ENCODE measurements at places on chromosomes 16 and 17.

- DNase-seq: no peak
Observed at GRCh38 chr16:49833796-49834530, 21.9 kb downstream of the ZNF423 start.

- peak; percentile 89 for DNase-seq
Observed at GRCh38 chr17:32877164-32877764, 340 bp upstream of the MYO1D start.

- no peak for DNase-seq
Observed at GRCh38 chr17:41519501-41520224, 973 bp upstream of the KRT15 start.

- DNase-seq: no peak
Observed at GRCh38 chr16:51151435-51151960, 428 bp upstream of the SALL1 start.

DNA sequence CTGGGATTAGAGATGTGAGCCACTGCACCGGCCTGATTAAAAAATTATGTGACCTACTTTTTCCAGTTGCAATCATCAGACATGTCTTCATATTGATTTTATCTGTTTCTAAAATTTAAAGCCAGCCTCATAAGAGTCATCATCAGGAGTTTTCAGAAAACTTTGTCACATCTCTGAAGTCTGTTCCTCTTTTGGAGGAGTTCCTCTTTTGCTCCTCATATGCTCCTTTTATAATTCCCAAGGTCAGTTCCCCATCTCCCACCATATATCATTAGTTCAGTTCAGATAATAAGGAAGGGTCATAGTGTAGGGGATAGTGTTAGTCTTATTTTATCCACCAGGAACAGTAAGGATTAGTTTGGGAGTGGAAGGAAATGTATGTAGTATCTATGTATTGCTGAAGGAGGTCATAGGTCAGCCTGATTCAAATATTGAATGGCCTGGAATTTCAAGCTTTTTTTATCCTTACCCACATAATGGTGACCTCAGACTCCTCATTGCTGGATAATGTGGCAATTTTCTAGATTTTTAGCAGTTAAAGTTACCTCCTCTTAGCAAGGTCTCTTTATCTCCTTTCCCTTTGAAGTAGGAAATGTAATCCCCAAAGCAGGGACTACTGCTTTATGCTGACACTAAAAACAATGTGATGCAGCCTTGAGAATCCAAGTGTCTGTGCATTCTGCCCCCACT lies 13.8 kb upstream of the DUSP14 start:
- DNase-seq: no peak

GRCh38 chr17:7046127-7046724 lies 2.3 kb upstream of the SLC16A11 start:
- no peak for DNase-seq

- no peak for DNase-seq
Observed at GRCh38 chr17:18322522-18322921, 7.4 kb downstream of the SMCR8 start.

- no peak for DNase-seq
Observed at GRCh38 chr16:88669980-88670379, 7.1 kb upstream of the MVD start.

DNA sequence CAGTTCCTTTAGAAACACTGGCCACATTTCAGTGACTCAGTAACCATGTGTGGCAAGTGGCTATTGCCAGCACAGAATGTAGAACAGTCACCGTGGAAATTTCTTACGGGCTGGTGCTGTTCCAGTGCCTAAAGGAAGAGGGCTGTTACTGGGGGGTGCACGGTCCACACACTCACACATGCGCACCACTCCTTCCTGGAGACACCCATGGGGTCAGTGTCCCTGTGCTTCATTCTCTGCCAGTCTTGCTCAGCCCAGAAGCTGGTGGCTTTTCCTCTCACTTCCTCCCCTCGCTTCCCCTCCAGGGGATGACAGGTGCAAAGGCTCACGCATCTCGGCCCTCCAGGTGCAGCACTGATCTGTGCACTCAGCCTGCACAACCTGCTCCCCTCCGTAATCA lies 115.6 kb downstream of the CCDC182 start:
- no peak for DNase-seq

- no peak for DNase-seq
Observed at GRCh38 chr16:26727848-26728247, 338.9 kb upstream of the C16orf82 start.

DNA sequence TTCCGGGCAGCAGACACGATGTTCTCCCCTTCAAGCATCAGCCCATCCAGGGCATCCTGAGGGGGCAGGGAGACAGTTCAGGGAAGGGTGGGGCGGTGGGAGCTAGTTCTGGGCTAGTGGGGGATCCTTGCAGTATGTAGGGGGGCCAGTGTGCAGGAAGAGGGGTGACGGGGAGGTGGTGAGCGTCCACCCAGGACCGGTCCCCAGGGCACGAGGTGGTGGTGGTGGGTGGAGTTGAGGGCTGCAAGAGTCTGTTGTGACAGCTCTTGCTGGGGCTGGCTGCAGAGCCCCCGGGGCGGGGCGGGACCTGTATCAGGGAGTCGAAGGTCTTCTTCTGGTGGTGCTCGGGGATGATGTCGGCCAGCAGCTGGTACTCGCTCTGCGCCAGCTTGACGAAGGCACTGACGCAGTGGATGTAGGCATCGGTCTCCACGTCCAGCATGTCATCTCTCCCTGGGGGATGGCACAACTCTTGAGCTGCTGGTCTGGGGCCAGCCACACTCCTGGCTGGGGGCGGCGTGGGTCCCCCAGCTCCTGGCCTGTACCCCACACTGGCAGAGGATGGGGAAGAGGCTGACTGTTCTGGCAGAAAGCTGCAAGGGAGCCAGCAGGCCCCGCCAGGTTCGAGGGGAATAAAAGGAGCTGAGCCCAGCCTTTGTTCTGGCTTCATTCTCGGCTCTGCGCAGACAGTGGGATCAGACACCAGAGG lies 10.0 kb downstream of the ZACN start:
- DNase-seq: no peak

DNA sequence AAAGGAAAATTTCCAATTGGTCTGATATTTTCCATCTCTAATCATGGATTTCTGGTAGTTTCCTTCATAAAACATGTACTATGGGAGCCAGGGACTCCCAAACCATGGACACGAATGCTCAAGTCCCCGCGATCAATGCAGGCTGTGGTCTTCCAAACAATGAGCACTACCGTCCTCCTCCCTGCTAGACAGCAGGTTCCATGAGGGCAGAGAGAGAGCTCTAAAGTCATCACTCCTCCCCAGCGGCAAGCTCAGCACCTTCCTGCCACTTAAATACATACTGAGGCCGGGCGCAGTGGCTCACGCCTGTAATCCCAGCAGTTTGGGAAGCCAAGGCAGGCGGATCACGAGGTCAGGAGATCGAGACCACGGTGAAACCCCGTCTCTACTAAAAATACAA lies 31.1 kb downstream of the ARHGAP17 start:
- no peak for DNase-seq

DNA sequence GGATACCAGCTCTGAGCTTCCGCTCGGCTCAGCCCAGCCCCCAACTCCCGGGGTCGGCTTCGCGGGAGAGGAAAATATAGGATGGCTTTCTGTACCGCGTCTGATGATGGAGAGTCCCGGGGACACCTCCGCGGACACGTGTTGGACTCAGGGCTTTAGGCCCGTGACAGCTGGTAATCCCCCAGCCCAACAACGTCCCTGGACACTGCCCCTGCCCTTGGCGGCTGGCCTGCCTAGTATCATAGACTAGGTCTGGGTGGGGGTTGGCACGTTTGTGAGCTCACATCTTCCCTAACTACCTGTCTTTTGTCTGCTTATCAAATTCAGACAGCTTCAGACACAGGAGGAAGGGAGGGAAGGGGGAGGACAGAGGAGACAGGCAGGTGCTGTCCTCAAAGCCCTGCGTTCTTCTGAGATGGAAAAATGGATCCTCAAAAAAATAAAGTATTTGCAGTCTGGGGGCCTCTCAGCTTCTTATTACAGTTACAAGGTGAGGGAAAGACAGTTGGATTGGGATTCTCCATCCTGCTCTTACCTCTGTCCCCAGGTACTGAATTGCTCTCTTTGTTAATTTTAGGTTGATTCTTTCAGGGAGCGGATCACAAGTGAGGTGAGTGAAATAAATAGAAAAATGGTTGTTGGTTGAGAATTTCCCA lies 698 bp downstream of the PSME3 start:
- no peak for DNase-seq

- no peak for DNase-seq
Observed at GRCh38 chr16:31093132-31093703, 1.4 kb downstream of the VKORC1 start.

DNA sequence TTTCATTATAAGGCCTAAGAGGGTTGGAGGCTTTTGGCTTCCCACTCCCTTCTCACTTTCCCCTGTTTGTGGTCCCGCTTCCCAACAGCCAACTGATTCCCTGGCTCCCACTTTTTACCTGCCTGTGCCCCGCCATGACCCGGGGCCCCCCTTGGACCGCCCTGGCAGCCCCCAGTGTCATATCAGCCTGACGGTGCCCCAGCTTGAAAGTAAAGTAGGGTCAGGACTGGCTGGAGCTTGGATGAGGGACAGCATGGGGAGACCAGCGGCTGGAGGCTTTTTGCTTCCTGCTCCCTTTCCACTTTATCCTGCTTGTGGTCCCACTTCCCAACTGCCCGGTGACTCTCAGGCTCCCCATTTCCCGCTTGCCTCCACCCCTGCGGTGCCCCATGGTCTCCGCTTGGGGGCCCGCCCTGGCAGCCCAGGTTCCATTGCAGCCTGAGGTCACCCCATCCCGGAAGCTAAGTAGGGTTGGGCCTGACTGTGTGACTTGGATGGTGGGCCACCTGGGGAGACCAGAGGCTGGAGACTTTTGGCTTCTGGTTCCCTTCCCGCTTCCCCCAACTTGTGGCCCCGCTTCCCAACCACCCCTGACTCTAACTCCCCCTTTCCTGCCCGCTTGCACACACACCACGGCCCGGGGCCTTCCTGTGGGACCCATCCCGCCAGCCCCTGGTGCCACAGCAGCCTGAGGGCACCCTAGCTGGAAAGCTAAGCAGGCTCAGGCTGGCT lies 2274.7 kb downstream of the TP53TG3F start:
- DNase-seq: no peak

DNA sequence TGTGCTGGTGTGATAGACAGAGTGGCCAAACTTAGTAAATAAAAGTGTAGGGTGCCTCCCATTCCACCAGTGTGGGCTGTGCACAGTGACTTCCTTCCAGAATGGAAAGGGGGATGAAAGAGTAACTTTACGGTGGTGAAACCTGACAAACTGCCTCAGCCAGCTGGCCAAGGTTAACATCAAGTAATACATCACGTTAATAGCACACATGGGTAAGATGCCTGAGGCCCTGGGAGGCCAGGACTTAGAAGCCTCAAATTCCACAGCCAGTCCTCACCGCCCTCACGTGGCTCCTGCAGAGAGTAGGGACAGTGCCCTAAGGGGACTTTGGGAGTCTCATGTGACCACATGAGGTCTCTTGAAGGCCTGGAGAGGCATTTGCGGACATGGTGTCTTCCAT lies 14.1 kb downstream of the RMI2 start:
- no peak for DNase-seq

GRCh38 chr17:26792486-26792885 lies 501.4 kb upstream of the WSB1 start:
- DNase-seq: no peak

- no peak for DNase-seq
Observed at GRCh38 chr17:33127706-33128105, 136.1 kb downstream of the SPACA3 start.

- no peak for DNase-seq
Observed at GRCh38 chr17:12022310-12022709, 1.6 kb downstream of the MAP2K4 start.

DNA sequence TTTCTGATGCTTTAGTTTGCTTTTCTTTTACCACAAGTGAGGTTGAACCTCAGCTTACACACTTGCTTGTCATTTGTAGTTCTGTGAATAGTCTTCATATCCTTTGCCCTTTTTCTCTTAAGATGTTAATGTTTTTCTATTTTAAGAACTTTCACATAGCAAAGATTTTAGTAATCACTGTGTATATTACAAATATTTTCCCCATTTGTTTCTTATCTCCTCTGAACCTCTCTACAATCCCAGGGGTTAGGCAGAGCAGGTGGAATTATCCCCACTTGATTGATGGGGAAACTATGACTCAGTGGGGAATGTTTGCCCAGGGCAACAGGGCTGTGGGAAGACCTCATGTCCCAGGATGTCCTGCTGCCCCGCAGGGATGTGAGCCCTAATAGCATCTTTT lies 11.7 kb upstream of the MYH3 start:
- no peak for DNase-seq

- DNase-seq: no peak
Observed at GRCh38 chr17:66551839-66552238, 249.4 kb downstream of the PRKCA start.

DNA sequence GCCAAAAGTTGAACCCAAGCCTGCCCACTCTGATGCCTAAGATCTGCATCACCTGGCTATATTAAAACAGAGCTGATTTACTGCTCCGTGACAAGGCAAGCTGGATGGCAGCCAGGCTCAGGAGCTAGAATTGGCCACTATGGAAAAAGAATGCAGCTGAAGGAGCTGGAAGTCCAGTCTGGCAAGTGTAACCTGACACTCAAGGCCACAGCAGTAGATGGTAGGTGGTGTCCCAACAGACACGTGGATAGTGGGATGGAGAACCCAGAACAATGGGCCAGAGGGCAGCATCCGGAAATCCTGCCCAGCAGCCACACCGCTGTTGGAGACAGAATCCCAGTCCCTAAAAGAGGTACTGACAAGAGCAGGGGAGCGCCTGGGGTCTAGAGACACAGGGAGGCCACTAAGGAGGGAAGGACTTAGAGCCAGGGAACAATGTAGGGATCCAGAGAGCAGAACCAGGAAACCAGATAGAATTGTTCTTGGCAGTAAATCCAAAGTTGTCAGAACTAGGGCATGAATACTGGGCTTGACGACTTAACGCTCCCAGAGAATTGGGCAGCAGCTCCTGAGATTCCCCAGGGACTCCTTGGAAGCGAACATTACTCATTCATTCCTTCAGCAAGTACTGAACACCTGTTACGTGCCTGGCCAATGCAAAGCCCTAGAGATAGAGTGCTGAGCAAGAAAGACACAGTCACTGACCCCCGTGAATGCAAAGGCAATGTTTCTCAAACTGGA lies 85.7 kb downstream of the CDYL2 start:
- no peak for DNase-seq

DNA sequence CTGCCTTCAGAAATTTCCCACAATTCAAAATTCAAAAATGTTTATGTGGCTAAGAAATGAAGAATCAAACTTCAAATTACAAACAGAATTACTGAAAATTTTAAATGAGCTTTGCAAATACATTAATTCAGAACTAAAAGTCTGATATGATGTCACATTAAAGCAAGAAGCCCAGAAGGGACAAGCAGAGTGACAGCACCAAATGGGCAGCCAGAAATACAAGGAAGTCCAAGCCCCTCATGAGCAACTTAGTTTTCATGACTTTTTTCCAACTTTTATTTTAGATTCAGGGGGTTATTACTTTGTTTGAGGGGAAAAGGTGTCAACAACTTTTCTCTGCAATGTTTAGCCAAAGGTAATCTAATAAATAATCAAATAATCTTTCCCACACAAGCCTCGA lies 21.5 kb downstream of the UBE2G1 start:
- DNase-seq: no peak

- DNase-seq: no peak
Observed at GRCh38 chr17:9054126-9054975, 33.0 kb downstream of the NTN1 start.

GRCh38 chr17:17809531-17810083 lies 27.2 kb downstream of the SREBF1 start:
- no peak for DNase-seq

- DNase-seq: no peak
Observed at GRCh38 chr17:32551186-32551955, 64.6 kb downstream of the CDK5R1 start.
